NCI-H1930 (cell line): ENCODE measurements at places on chromosomes 3 and 15.
A peak's percentile ranks its signal among the peaks of the same experiment; 100 is the strongest.

GRCh38 chr3:140434261-140434905 is 243.5 kb upstream of the TRIM42 start:
- DNase-seq, result no peak

- DNase-seq, result peak; percentile 42
Observed at GRCh38 chr15:40282147-40282868, 556 bp downstream of the ANKRD63 start.

DNA sequence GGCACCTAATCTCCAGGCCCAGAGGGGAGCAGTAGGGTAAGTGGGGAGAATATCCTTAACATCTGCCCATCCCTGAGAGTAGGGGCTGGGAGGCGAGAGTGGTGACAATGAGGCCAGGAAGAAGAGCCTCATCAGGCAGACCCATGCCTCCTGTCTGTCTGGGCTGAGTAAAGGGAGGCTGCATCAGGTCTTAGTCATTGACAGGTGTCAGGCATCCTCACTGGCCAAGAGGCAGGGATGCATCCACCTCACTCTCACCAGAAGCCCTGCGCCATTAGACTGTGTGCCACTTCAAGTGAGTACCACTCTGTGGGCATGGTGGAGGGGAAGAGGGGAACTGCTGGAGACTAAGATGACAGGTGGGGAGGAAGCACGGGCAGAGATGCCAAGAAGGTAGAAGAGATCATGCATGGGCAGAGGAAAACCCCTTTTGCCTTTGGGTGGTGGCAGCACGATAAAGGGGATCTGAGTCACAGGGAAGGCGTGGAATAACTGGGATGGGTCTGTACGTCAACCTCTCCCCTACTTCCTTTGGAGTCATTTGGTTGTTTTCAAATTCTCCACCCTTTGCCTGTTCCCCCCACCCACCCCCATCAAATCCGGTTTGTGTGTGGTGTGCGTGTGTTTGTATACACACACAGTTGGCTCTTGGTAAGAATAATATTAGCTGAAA is 14.1 kb downstream of the ANAPC13 start:
- DNase-seq, result no peak

- no peak for DNase-seq
Observed at GRCh38 chr3:133038731-133039375, 662 bp downstream of the TMEM108 start.

- DNase-seq, result no peak
Observed at GRCh38 chr3:100910986-100911385, 82.2 kb downstream of the ABI3BP start.

DNA sequence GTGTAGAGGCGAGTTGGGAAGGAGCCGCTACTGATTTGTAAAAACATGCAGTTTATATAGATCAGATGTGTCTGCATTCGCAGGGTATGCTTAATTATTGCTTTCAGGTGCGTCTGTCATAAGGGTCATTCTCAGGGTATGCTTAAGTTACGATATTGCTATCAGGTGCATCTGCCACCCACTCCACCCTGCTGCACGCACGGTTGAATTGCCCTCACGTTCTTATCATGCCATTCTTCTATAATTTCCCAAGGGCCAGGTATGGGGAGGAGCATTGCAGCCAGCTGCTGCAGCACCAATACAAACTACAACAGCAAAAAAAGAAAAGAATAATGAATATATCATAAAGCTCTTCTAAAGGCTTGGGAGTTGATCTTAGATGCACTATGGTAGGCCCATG is 230.0 kb downstream of the KBTBD8 start:
- DNase-seq, result no peak
